ENCODE measurements at places on chromosomes 12 and 14. TPM values are rescaled to one million over a fixed set of nuclear protein-coding genes. Genes with fewer than 3 reads are reported as not detected.

ZNF740 gene
- total RNA-seq: 41.2 TPM

MYO1H gene
- 0.11 TPM for total RNA-seq

PTPRQ gene
- not detected for total RNA-seq

ANKRD33 gene
- 0.81 TPM for total RNA-seq

MYO1A gene
- total RNA-seq: not detected

SOX5 gene
- 3.1 TPM for total RNA-seq

RDH5 gene
- 4.0 TPM for total RNA-seq

C1S gene
- 3.4 TPM for total RNA-seq

MIA2 gene
- 15.0 TPM for total RNA-seq

IAPP gene
- total RNA-seq: not detected

SOAT2 gene
- not detected for total RNA-seq

SERPINA12 gene
- not detected for total RNA-seq

ERP27 gene
- not detected for total RNA-seq

ACOT4 gene
- total RNA-seq: 1.8 TPM

MMP17 gene
- 14.8 TPM for total RNA-seq

KRT74 gene
- total RNA-seq: not detected

KRT85 gene
- not detected for total RNA-seq

PTPN6 gene
- total RNA-seq: 19.8 TPM

IFI27 gene
- total RNA-seq: 1.7 TPM

CCNT1 gene
- total RNA-seq: 49.4 TPM

AVPR1A gene
- total RNA-seq: 0.22 TPM

SIX6 gene
- total RNA-seq: not detected

MSRB3 gene
- total RNA-seq: 1.3 TPM

CLEC2D gene
- total RNA-seq: 2.3 TPM

FAM222A gene
- total RNA-seq: 2.8 TPM

TBX3 gene
- 0.07 TPM for total RNA-seq

RD3L gene
- total RNA-seq: not detected

CMA1 gene
- total RNA-seq: not detected

USP5 gene
- 144 TPM for total RNA-seq

CLEC2A gene
- not detected for total RNA-seq

HCAR2 gene
- total RNA-seq: not detected

SERPINA10 gene
- total RNA-seq: not detected

FZD10 gene
- total RNA-seq: 0.55 TPM

PTPN21 gene
- 14.3 TPM for total RNA-seq

LRRC9 gene
- total RNA-seq: 0.39 TPM

CLEC4C gene
- 0.26 TPM for total RNA-seq

CCDC91 gene
- 19.6 TPM for total RNA-seq

SLC10A1 gene
- total RNA-seq: not detected

GLIPR1L1 gene
- 1.9 TPM for total RNA-seq

ZDHHC22 gene
- total RNA-seq: 11.3 TPM

DLK1 gene
- 2.8 TPM for total RNA-seq

HOXC9 gene
- total RNA-seq: not detected

ABHD12B gene
- 42.4 TPM for total RNA-seq

BATF gene
- total RNA-seq: not detected

PHLDA1 gene
- 106 TPM for total RNA-seq

All from H9 (cell line).